ENCODE measurements at places on chromosomes 12 and 14. TPM values are rescaled to one million over a fixed set of nuclear protein-coding genes. Genes with fewer than 3 reads are reported as not detected.
A peak's percentile ranks its signal among the peaks of the same experiment; 100 is the strongest.

PAPLN gene
- 0.14 TPM for total RNA-seq

ESR2 gene
- not detected for total RNA-seq

- no peaks in the 10 kb centered on the region for H3K4me1 ChIP-seq
- no peak for DNase-seq
- no peaks in the 10 kb centered on the region for H3K27me3 ChIP-seq
Observed at GRCh38 chr12:85448548-85449139, 168.6 kb downstream of the ALX1 start.

- DNase-seq, result peak; percentile 58
- no peaks in the 10 kb centered on the region for H3K36me3 ChIP-seq
- H3K27ac ChIP-seq, result peak overlapping the region; percentile 24
- peaks cover 73% of the 10 kb centered on the region for H3K4me1 ChIP-seq
Observed at GRCh38 chr12:104682790-104683279, 226.1 kb downstream of the CHST11 start.

DNA sequence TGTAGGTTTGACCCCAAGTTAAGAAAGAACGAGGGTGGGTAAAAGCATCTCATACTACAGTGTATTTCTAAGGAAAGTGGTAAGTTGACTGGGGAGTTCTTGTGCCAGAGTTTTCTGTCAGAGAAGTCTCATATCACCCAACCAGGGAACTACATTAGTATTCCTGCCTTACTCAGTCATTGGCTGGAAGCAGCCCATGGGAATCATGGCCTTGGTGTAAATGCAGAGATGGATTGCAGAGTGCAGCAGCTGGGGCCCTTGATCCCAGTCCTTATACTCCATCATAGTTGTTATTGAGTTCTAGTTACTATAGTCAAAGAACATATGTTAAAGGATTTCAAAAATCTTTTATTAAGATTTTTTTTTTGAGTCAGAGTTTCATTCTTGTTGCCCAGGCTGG, 105.8 kb downstream of the MNAT1 start:
- no peak overlapping the region for H3K27ac ChIP-seq
- H3K27me3 ChIP-seq, result no peaks in the 10 kb centered on the region
- peaks cover 8% of the 10 kb centered on the region for H3K36me3 ChIP-seq
- no peaks in the 10 kb centered on the region for H3K4me1 ChIP-seq
- no peak for DNase-seq

GRCh38 chr14:74089251-74090020, 4.7 kb downstream of the LIN52 start:
- no peak for DNase-seq
- peaks cover 8% of the 10 kb centered on the region for H3K36me3 ChIP-seq
- H3K27ac ChIP-seq, result no peak overlapping the region
- no peaks in the 10 kb centered on the region for H3K27me3 ChIP-seq

GRCh38 chr14:97878727-97879126, 1081.5 kb downstream of the VRK1 start:
- H3K27me3 ChIP-seq, result no peaks in the 10 kb centered on the region
- H3K4me3 ChIP-seq, result no peak overlapping the region
- peaks cover 20% of the 10 kb centered on the region for H3K4me1 ChIP-seq
- peak; percentile 2 for DNase-seq
- no peaks in the 10 kb centered on the region for H3K36me3 ChIP-seq

GRCh38 chr14:93926873-93927799, at the start of gene FAM181A:
Gene FAM181A (plus strand): TSS chr14:93927344. CDS start chr14:93928286, 942 bp downstream.
- no peaks in the 10 kb centered on the region for H3K4me1 ChIP-seq
- no peak within 1 kb of the TSS for H3K4me3 ChIP-seq
- no peak for DNase-seq
- no peak within 1 kb of the TSS for H3K27ac ChIP-seq
- no peaks in the 10 kb centered on the region for H3K27me3 ChIP-seq

- H3K27me3 ChIP-seq, result no peaks in the 10 kb centered on the region
- DNase-seq, result no peak
- no peaks in the 10 kb centered on the region for H3K4me1 ChIP-seq
Observed at GRCh38 chr14:72679141-72679535, 214.8 kb downstream of the DPF3 start.

- no peaks in the 10 kb centered on the region for H3K4me1 ChIP-seq
- H3K4me3 ChIP-seq, result no peak overlapping the region
- no peaks in the 10 kb centered on the region for H3K27me3 ChIP-seq
Observed at GRCh38 chr12:6250343-6250742, 50.1 kb downstream of the CD9 start.

DNA sequence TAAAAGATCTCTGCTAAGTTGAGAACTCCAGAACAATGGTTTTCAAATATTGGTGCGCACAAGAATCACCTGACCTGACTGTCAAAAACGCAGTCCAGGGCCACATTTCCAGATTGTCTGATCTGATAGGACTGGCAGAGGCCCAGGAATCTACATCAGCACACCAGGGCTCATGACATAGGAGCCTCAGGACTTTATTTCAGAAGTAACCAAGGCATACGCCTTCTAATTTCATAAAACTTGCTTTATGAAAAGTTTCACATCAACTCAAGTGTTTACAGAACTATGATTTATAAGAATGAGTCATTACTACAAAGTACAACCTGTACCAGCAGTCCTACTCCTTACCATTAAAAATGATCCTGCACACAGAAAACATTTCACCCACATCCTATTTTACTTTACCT, 47.7 kb upstream of the PTPRO start:
- H3K27me3 ChIP-seq, result peaks cover 6% of the 10 kb centered on the region
- H3K36me3 ChIP-seq, result no peaks in the 10 kb centered on the region
- no peak overlapping the region for H3K4me3 ChIP-seq
- H3K4me1 ChIP-seq, result peaks cover 8% of the 10 kb centered on the region
- DNase-seq, result no peak
- H3K27ac ChIP-seq, result no peak overlapping the region

DNA sequence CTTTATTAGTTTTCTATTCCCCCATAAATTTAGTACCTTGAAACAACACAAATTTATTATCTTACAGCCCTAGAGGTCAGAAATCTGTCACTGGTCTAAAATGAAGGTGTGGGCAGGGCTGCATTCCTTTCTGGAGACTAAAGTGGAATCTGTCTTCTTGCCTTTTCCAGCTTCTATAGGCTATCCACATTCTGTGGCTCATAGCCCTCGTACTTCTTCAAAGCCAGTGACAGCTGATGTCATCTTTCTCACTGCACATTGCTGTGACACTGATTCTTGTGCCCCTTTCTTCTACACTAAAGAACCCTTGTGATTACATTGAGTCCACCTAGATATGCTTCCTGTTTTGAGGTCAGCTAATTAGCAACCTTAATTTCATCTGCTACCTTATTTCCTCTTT, 23.2 kb upstream of the DCN start:
- no peaks in the 10 kb centered on the region for H3K36me3 ChIP-seq
- H3K4me1 ChIP-seq, result no peaks in the 10 kb centered on the region
- H3K4me3 ChIP-seq, result no peak overlapping the region
- no peak overlapping the region for H3K27ac ChIP-seq
- no peak for DNase-seq

DNA sequence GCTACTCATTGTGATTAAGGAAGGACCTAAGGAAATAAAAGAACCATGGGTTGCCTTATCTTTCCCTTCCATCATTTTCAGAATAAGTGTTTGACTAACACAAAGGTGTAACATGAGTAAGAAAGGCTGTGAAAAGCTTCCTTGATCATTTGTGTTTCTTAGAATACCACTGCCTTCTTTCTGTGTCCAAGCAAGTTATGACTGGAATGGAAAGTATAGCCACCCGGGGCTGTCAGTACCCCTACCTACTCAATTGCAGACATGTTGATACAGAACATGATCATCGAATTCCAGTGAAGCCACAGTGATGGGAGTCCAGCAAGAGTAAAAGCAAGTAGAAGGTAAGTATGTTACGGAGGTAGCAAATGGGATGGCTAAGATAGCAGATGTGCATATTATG, 209.8 kb downstream of the PELI2 start:
- H3K27me3 ChIP-seq, result no peaks in the 10 kb centered on the region
- no peak for DNase-seq
- no peaks in the 10 kb centered on the region for H3K4me1 ChIP-seq
- no peak overlapping the region for H3K4me3 ChIP-seq

GRCh38 chr12:56728139-56728861, 3.2 kb upstream of the NACA start:
- H3K36me3 ChIP-seq, result peaks cover 25% of the 10 kb centered on the region
- H3K4me1 ChIP-seq, result peaks cover 21% of the 10 kb centered on the region
- H3K27me3 ChIP-seq, result no peaks in the 10 kb centered on the region
- H3K27ac ChIP-seq, result no peak overlapping the region
- no peak overlapping the region for H3K4me3 ChIP-seq

GALNT16 gene
- not detected for total RNA-seq

TSHR gene
- not detected for total RNA-seq

DNA sequence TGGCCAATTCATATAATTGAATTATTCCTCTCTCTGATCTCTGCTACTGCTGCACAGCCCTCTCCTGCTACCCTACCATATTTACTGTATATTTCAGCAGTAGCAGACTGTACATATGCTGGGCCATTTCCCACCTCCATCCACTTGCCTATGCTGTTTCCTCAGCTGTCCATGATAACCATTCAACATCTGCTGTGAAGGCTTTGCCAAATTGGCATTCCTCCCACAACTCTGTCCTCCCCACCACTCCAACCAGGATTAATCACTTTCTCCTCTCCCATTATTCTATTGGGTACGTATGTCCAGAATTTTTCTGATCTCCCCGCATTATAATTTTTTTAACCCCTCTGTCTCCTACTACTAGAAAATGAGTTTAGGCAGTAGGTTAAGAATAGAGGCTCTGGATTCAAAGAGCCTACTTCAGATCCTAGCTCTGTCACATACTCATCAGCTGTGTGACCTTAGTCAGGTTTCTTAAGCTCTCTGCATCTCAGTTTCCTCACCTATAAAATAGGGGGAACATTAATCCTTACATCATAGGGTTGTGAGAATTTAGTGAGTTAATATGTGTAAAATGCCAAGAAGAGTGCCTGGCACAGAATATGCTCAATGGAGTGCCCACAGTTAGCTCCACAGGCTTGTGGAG, 123.3 kb downstream of the KICS2 start:
- H3K36me3 ChIP-seq, result no peaks in the 10 kb centered on the region
- H3K4me3 ChIP-seq, result no peak overlapping the region
- H3K4me1 ChIP-seq, result no peaks in the 10 kb centered on the region

- DNase-seq, result no peak
- no peaks in the 10 kb centered on the region for H3K36me3 ChIP-seq
- no peak overlapping the region for H3K4me3 ChIP-seq
- H3K27ac ChIP-seq, result no peak overlapping the region
- H3K27me3 ChIP-seq, result no peaks in the 10 kb centered on the region
- H3K4me1 ChIP-seq, result no peaks in the 10 kb centered on the region
Observed at GRCh38 chr12:103043531-103044486, 86.3 kb downstream of the ASCL1 start.
